Stimulated activated CD4-positive, alpha-beta T cell treated with anti-CD3 and anti-CD28 coated beads, Interleukin-15, amount 100 ng/mL, for 24 hours (primary cell): ENCODE measurements at places on chromosomes 11 and 22.
A peak's percentile ranks its signal among the peaks of the same experiment; 100 is the strongest.

GRCh38 chr11:118883368-118884071, at the start of gene CXCR5:
Gene CXCR5, plus strand, starts transcription at chr11:118883892. Its CDS starts 50 bp downstream, at chr11:118883942.
- peak; percentile 81 for DNase-seq

DNA sequence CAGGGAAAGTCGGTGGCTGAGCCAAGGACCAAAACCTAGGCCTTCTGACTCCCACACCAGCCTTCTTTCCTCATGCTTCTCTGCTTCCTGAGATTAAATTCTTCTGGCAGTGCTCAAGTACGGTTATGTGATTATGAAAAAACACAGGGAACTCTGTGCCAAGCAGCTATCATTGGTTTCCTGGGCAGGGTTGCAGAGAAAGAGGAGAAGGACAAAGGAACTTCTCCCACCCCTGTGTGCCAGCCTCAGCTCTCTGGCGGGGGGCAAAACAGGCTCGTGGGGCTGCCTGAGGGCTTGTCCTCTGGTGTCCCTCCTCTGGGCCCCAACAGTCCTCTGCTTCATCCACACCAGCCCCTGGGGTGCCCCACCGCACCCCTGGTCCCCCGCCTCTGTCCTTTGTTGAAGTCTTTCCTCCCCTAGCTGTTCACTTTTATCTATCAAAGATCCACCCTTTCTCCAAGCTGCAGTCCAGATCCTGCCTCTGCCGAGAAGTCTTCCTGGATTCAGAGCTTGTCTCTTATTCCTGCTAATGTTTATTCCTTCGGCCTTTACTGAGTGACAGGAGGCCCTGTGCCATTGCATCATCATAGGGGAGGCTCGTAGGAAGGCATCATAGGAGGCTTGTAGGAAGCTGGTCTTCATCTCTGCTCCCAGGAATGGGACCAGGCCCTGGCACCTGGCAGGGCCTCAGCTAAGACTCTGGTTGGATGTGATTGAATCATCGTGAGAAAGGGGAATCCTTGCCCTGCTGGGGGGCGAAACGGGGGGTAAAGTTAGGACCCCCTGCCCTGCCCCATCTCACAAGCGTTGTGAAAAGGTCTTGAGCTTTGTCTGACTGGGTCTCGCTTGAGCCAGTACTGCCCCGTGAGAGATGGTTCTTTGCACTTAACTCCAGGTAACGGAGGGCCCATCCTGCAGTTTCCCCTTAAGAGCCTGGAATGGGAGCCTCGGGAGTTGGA, 11.5 kb upstream of the FTH1 start:
- DNase-seq, result no peak

- no peak for DNase-seq
These were observed 673.3 kb downstream of the CNTN5 start for GRCh38 chr11:99693941-99694492.

DNA sequence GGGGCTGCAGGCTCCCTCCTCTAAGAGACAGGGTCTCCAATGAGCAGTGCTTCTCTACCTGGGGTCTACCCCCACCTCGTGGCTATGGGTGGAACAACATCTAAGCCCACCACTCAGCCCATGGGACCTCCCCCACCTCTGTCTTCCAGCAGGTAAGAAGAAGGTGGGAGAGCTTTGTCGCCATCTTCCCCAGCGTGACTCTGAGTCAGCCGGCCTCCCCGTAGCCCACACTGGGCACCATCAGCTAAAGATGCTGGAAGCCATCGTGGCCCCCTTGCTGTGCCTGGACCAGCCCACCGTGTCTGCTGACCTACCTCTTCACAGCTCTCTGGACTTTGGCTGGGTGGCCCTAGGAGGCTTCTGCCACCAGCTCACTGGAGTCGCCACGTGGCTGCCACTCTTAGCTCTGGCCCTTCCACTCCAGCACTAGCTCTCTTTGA, 944 bp downstream of the C11orf86 start:
- peak; percentile 45 for DNase-seq

DNA sequence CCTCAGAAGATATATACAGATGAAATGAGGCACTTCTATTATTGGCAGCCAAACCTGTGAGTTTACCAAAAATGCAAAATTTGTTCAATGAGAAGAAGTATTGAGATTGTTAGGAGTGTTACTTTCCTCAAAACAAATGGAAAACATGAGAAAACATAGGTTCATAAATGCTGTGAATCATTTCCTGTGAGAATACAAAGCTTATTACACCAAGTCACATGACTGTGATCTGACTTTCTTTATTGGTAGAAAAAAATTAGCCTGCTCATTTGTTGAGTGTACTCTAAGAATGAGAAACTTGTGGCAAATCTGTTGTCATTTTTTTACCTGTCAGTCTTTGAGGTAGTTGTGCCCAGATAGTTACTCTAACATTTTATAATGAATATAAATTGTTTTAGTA, 215.1 kb downstream of the TMEM135 start:
- no peak for DNase-seq

GRCh38 chr22:35477911-35478582, 62.6 kb upstream of the RASD2 start:
- no peak for DNase-seq

DNA sequence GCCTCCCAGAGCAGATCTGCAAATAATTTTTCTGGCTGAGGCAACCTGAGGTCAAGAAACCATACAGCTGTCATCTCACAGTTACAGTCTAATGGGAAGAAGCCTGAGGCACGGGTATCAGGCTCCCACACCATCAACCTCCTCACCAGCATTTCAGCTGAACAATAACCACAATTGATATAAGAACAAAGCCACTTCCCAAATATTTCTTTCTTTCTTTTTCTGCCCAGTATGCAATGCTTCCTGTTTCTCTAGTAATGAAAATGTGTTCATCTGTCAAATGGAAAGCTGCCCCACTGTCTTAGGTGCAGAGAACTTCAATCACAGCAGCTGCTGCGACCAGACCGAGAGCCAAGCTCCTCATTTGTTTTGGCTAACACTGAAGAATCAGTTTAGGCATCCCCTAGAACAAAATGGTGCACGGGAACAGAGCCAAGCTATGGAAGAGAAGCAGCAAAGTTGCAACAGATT, 108.4 kb downstream of the BLID start:
- no peak for DNase-seq

DNA sequence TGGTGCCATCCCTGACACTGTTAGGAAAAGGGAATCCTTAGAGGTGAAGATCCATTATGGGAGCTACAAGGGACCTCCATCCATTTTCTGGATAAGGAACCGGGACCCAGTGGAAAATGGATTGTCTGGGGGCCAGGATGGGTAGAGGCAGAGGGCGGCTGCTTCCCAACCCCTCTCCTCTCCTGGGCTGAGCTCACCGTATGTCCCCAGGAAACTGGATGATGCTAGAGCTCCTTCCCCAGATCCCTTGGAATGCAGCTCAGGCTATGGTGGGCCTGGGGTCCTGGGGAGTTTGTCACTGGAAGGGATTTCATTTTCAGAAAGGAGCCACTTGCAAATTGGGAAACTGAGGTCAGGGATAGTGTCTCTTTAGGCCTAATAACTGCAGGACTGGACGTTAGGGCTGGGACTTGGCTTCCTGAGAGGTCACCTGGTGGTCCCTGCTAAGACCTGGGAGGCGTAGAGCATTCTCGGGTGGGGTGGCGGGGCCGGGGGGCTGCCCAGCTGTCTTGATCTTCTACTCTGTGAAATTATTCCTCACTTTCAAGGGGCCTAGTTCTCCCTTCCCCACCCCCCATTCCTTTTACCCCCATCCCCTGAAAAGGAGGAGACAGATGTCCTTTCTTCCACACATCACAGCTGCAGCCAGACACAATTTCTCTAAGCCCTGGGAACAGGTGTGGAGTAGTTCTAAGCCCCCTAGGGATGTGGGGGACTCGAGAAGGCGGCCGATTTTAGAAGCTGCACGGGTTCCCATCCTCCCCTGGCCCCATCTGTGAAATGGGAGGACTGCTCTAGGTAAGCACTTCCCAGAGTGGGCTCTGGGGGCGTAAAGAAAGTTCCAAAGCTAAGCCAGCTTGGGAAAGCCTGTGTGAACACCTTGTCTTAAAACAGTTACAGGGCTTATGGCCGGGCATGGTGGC, 99.8 kb downstream of the PKNOX2 start:
- DNase-seq, result no peak

GRCh38 chr22:30219049-30219654, 27.4 kb downstream of the LIF start:
- DNase-seq, result no peak
